ENCODE measurements at places on chromosomes 4 and X.

GRCh38 chr4:184978211-184978610 is 40.1 kb upstream of the HELT start:
- DNase-seq: no peak

DNA sequence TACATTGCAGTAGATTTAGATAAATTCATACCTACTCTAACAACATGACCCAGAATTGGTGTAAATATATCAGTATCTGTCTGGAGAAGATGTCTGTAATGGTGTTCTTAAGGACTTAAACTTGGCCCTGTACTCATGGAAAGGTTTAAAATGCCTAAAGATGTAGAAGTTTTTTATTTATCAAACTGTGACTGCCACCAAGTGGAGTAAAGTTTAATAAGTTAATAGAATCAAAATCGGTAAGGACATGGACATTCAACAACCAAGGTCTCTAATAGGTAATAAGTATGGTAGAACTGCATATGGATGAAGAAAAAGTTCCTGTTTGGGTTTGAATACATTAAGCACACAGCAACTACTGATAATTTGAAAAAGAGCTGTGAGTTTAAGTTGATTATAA is 474.0 kb upstream of the NDST3 start:
- DNase-seq: peak; percentile 22

DNA sequence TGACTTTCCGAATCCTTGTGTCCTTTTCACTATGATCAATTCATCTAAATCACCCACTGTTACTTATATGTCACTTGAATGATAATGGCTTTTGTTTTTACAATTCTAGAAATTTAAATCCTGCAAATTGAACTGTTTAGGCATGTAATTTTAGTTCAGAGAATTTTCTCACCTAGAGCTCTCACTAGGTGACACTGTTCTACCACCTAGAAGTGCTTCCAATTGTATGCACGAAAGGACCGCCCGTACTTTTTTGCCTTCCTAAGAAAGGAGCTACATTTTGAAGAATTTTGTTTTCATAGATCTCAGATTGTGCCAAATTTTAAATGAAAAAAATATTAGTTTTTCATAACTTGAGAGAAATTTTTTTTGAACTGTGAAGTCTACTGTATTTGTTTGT is 481.6 kb upstream of the FSTL5 start:
- no peak for DNase-seq

DNA sequence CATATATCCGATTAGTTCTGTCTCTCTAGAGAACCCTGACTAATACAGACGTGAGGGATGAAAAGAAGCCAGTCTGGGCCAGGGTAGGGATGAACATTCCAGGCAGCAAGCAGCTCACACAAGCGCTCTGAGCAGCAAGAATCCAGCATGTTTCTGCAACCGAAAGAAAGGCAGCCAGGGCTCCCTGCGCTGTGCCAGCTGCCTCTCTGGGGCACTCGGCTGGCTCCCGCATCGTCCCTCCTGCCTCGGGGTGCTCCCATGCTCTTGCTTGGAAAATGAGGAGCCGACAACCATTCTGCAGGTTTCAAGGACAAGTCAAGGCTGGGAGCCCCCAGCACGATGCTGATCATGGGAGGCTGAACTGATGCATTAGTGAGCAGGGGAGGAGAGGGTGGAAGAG is 7.0 kb downstream of the JAKMIP1 start:
- no peak for DNase-seq

DNA sequence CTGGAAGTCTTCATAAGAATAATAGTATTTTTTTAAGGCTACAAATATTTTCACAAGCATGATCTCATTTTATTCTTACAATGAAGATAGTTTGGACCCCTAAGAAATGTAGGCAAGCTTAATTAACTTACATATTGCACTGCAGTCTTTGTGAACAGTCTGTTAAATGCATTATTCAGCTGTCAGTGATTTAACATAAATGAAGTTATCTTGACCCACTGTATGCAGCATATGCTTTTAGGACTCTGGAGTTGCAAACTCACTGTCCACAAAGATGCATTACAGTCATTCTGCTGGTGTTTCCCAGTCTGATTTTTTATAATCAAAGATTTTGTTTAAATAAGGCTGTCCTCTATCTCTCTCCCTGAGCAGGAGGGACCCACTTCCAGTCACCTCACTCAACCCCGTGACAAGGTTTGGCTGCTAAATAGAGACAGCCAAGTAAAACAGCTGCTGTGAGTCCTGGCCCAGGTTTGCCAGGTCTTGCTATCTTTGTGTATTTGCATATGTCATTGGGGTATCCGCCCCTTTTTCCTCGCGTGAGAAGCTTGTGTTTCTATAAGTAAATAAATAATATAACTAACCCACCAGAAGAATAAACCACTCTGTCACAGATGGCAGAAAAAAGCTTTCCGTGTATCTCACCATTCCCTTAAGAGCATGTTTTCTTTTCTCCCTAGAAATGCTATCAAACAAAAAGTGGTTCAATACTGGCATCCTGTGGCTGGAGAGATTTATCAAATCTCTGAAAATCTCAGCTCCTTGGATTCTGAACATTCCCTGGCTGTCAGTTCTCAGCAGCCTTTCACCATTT is 67.0 kb downstream of the SLC7A11 start:
- DNase-seq: no peak

- peak; percentile 60 for DNase-seq
These were observed 31.1 kb downstream of the CCKAR start for GRCh38 chr4:26459054-26459755.

GRCh38 chr4:76526585-76526990 is 91.6 kb downstream of the SHROOM3 start:
- no peak for DNase-seq

- DNase-seq: no peak
These were observed 93.8 kb downstream of the INPP4B start for GRCh38 chr4:142752202-142752786.

GRCh38 chr4:76307660-76308014 is 1.1 kb downstream of the STBD1 start:
- DNase-seq: peak; percentile 33

DNA sequence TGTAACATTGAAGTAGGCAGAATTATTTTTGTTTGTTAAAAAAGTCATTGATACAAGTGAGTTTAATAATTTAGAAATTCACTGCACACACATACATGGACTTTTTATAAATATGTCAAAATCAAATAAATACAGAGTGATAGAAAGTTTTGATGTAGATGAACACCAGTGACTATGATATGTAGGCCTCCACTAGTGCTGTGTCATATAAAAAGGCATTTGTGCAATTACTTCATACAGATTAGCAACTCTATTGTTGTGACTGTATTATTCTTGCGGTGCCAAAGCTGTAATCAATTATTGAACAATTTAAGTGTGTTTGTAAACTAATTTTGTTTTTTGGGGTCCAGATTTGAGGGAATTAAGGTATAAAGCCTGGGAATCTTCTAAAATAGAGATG is 366.2 kb upstream of the PITX2 start:
- DNase-seq: no peak

- DNase-seq: no peak
These were observed 306.0 kb downstream of the RPA4 start for GRCh38 chrX:97189668-97190067.

DNA sequence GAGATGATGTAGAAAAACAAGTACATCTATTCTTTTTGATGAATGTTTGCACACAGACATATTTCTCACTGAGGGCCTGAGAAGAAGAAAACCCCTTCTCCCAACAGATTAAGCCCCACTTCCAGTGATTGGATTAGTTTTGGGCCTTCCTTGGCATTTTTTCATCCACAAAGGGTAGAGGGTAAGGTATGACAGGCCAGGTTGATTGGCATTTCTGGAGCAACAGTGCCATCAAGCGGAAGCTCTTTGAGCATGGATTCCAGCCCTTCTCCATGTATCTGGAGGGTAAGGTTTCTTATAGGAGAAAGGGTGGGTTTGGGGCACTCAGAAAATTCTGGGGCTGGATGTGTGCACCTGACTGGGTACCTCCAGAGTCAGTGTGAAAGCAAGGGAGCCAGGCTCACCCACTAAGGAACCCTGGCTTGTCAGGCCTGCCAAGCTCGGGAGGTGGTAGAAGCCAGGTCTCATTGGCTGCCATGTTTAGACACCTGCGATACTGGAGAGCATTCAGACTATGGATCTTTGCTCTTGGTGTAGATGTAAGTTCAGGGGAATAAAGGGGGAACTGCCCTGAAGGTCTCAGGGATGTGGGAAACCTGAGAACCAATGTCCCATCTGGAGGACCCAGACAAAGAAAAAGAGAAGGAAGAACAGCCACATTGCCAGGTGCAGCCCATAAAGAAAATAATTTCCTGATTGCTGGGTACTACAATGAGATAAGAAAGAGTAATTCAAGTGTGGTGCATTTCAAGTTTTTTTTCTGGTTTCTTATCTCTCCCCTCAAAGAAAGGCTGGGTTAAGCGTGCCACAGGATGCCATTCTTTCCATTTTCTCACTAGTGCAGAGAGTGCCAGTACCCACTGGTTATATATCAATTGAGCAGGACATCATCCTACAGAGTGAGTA is 222.3 kb upstream of the AGTR2 start:
- no peak for DNase-seq

- DNase-seq: no peak
These were observed 144.6 kb downstream of the SOX3 start for GRCh38 chrX:140360284-140360683.

DNA sequence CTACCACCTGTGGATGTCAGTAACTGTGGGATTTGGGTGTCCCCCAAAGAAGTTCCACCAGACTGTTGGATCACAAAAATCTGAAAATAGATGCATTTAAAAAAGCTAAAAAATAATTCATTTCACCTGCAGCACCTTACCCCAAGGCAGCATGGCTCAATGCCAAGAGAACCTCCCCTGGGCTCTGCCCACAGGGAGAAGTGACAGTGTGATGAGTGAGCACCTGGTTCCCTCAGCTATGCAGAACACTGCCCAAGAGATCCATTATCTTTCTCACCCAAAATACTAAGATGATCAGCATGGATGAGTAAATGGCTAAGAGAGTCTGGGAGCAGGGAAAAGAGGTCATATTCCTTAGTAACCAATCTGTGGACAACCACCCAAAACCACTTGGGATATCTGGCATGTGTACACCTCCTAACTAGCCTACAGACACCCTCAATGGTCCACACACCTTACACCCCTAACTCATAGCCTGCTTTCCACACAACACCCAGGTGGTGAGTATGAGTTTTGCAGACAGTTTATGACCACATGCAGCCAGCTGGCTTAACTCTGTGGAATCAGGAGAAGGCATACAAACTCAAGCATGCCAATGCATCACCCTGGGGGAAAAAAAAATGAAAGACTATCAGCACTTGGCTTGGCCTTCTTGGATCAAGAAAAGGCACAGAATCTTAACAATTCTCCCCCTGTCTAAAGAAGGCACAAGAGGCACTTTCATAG is 416.5 kb upstream of the SMIM31 start:
- DNase-seq: no peak

DNA sequence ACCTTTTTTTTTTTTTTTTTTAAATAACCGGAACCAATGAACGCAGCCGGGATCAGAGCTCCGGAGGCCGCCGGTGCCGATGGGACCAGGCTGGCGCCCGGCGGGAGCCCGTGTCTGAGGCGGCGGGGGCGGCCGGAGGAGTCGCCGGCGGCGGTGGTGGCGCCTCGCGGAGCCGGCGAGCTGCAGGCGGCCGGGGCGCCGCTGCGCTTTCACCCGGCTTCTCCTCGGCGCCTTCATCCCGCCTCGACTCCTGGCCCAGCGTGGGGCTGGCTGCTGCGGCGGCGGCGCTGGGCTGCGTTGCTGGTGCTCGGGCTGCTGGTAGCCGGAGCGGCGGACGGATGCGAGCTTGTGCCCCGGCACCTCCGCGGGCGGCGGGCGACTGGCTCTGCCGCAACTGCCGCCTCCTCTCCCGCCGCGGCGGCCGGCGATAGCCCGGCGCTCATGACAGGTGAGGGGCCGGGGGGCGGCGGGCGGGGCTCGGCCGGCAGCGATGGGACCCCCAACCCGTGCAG is 337 bp downstream of the STIM2 start:
- no peak for DNase-seq

DNA sequence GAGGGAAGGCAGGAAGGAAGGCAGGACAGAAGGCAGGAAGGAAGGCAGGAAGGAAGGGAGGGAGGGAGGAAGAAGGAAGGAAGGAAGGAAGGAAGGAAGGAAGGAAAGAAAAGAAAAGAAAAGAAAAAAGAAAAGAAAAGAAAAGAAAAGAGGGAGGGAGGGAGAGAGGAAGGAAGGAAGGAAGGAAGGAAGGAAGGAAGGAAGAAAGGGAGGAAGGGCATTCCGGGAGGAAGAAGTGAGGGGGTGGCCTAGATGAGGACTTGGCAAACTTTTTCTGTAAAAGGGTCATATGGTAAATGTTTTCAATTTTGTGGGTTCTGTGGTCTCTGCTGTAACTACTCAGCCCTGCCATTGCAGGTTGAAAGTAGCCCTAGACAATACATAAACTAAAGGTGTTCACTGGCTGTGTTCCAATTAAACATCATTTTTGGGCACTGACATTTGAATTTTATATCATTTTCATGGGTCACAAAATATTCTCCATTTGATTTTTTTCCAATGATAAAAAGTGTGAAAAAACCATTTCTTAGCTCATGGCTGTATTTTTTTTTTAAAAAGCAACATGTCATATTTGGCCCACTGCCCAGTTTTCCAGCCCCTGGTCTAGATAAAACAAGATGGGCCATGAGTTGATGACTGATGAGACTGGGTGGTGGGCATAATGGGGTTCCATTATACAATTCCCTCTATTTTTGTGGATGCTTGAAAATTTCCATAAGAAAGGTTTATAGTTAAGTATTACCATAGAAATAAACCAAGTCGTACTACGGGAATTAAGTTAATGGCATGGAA is 3.1 kb downstream of the ZNF630 start:
- DNase-seq: no peak

DNA sequence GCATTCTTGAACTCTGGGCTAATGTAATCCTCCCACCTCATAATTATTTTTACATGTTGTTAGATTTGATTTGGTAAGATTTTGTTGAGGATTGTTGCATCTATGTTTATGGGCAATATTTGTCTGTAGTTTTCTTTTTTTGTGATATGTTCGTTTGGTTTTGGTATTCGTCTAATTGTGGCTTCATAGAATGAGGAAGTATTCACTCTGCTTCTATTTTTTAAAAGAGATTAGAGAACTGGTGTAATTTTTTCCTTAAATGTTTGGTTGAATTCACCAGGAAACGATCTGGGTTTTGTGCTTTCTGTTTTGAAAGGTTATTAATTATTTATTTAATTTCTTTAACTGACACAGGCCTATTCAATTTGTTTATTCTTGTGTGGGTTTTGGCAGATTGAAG is 161.2 kb upstream of the NUDT6 start:
- no peak for DNase-seq

DNA sequence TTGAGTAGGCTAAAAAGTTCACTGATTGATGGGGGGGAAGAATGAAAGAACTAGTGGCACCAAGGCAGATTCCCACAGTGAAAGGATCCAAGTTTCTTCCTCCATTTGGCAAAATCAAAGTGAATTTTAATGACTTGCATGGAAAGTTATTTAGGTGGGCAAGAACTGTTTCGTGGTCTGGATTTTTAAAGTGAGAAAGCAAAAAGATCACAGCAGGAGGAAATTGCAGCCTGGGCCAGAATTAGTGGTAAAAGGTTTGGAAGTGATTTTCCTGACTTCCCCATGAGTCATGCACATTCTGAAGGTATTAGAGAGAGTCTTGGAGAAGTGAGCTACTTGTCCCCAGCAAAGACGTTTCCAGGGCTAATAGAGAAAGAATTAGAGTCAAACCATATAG is 207.8 kb downstream of the ANTXR2 start:
- peak; percentile 33 for DNase-seq

DNA sequence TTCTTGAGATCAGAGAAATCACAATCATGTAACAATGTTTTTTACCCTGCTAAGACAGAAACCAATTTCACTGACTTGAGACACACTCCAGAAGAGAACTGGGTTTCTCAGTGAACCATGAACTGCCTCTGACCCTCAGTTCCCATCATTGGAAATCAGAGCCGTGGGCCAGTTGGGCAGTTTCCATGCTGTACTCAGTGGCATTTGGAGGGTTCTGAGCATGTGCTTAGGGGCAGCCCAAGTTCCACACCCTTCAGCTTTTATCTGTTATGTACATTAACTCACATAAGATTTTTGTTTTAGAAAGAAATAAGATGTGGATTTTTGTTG is 77.9 kb downstream of the BTC start:
- no peak for DNase-seq

Data from RCC 7860 (cell line).